HT1080 (cell line): ENCODE measurements at places on chromosomes 7 and 10.
A peak's percentile ranks its signal among the peaks of the same experiment; 100 is the strongest.

DNA sequence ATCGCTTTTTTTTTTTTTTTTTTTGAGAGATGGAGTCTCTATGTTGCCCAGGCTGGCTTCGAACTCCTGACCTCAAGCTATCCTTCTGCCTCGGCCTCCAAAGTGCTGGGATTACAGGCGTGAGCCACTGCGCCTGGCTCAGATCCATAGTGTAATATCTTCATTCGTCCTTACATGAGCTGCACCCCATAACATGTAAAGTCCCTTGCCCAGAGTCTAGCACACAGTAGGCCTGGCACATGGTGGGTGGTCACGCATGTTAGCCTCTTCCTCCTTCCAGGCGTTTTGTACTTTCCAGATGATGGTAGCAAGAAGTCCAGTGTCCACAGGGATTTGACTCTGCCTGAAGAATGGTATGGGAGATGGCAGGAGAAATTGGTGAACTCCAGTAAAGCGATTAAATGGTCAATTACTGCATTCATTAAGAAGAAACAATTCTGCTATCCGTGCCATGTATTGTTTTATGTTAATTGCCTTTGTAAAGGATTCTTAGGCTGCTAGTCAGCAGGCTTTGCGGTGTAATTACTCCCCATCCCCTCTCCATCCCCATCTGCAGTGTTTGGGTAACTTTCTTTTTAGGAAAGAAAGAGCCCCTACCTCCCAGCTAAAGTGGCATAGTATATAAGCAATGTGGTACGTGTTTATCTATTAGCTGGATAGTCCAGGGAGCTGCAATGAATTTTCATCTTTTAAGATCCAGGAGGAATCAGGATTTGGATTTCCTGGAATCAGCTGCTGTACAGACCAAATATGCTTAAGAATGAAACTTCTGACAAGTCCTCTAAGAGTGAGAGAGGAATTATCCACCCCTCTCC lies 1.2 kb downstream of the TPST1 start:
- DNase-seq = no peak

- DNase-seq = no peak
Measured at GRCh38 chr10:131165092-131165491, 146.4 kb downstream of the TCERG1L start.

- DNase-seq = no peak
Measured at GRCh38 chr7:19269301-19269700, 124.1 kb upstream of the FERD3L start.

DNA sequence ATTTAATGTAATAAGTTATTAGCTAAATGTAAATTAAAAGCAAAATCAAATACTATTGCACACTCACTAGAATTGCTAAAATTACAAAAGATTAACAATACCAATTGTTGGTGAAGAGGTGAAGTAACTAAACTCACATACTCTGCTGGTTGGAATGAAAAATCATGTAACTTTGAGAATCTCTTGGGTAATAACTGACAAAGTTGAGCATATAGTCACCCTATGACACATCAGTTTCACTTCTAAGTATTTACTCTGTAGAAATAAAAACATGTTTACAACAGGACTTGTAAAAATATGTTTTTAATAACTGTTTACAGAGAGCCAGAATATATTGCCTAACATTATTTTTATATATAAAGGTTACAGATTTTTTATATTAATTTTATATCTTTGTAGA lies 33.6 kb downstream of the CNTNAP2 start:
- peak; percentile 21 for DNase-seq

- DNase-seq = no peak
Measured at GRCh38 chr10:109778993-109779392, 144.3 kb downstream of the XPNPEP1 start.

DNA sequence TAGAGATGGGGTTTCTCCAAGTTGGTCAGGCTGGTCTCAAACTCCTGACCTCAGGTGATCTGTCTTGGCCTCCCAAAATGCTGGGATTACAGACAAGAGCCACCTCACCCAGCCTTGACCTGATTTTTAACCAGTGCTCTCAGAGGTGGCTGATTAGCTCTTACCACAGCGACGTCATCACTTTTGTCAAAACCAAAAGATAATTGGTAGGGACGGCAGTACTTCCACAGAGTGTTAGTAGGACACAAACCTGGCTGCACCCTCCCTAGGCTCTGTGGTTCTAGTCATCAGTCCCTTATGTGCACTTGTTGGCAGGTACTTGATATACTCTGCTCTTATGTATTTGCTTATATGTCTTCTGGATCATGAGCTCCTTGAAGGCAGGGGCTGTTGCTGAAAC lies 74.0 kb downstream of the GPR141 start:
- DNase-seq = no peak

DNA sequence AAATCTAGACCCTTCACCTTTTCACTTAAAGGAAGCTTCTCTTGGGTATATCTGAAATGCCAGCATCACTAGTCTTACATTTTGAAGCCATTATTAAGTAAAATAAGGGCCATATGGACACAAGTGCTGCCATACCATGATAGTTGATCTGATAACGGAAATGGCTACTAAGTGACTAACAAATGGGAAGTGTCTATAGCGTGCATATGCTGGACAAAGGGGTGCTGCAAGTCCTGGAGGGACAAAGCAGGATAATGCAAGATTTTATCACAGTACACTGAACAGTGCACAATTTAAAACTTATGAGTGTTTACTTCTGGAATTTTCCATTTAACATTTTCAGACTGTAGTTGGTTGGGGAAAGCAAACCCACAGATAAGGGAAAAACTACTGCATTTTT lies 117.9 kb downstream of the ELMO1 start:
- no peak for DNase-seq

DNA sequence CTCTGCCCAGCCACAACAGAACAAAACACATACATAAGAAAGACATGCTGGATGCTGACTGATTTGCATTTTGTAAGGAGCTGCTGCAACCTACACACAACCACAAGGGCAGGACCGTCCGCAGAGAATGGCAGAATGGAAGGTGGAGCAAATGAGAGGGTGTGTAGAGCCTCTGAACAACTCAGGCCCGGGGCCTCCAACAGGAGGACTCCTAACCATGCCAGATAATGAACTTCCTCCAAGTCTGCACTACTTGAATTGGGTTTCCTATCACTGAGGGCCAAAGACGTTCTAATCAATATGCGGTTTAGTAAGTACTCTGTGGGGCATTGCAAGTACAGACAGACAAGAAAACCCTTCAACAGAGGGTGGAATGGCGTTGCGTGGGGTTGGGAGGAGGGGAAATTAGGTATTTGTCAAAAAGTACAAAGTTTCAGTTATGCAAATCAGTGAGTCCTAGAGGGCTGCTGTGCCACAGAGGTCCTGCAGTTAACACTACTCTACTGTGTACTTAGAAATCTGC lies 14.6 kb downstream of the VOPP1 start:
- no peak for DNase-seq

DNA sequence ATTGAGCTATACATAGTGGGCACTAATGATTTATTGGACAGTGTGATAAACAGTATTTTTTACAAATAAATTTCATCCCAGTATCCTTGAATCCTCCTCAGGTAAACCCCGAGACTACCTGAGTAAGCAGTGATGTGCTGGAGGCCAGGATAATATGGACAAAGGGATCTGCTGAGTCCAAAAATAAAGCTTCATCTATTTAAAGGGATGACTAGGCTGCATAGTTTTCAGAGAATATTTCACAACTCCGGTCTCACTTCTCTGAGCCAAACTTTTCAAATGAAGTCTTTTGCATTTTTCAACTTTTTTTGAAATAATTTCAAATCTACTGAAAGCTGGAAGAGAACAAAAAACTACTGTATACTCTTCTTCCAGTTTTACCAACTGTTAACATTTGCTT lies 2.5 kb downstream of the ACTR3B start:
- no peak for DNase-seq

DNA sequence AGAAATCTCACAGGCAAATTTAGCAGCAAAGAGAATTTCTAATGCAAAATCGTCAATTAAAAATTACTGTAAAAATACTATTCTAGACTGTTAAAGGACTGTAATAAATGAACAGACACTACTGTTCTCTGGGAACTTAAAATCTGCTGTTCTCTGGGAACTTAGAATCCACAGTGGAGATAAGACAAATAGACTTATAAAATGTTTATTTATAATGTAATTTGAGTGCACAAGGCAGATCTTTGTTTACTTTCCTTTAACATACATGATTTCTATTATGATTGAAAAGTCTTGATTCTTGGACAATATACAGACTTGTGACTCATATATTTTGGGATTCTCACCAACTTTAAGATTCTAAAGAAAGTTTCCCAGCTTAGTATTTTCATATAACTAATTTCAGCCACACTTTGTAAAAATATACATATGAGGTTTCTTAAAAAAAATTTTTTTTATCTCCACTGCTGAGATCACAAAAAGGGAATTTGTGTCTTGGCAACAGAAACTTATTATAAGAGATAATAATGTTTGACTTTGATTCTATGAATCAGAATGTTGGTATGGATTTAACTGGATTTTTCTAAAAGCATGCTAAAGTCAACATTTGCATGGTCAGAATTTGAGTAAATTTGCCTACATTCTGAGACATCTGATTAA lies 166.3 kb upstream of the RHOBTB1 start:
- DNase-seq = no peak

GRCh38 chr7:146479040-146479439 lies 362.4 kb downstream of the CNTNAP2 start:
- peak; percentile 24 for DNase-seq

GRCh38 chr7:19102884-19103283 lies 14.6 kb downstream of the TWIST1 start:
- DNase-seq = no peak

- DNase-seq = no peak
Measured at GRCh38 chr7:106203473-106203872, 81.3 kb downstream of the NAMPT start.

DNA sequence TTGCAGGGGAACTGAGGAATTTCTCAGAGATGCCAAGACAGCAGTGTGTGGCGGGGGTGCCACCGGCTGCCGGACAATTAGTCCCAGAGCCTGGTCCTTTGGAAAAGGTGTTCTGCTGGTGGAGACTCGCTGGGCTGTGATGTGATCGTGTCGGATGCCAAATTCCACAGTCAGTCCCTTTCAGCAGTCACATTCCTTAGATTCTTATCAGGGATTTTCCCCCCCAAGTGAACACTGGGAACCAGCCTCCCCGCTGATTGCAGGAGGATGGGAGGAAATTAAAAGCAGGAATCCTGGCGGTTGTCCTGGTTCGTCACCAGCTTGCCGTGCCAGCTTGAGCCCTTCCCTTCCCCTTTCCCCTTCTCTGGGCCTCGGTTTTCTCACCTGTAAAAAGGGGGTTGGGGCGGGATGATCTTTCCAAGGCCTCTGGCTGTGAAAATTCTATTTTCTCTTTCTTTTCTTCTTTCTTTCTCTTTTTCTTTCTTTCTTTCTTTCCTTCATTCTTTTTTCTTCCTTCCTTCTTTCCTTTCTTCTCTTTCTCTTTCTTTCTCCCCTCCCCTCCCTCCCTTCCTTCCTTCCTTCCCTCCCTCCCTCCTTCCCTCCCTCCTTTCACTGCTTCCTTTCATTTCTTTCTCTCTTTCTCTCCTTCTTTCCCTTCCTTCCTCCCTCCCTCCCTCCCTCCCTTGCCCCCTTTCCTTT lies 39.6 kb downstream of the COL26A1 start:
- DNase-seq = peak; percentile 47

DNA sequence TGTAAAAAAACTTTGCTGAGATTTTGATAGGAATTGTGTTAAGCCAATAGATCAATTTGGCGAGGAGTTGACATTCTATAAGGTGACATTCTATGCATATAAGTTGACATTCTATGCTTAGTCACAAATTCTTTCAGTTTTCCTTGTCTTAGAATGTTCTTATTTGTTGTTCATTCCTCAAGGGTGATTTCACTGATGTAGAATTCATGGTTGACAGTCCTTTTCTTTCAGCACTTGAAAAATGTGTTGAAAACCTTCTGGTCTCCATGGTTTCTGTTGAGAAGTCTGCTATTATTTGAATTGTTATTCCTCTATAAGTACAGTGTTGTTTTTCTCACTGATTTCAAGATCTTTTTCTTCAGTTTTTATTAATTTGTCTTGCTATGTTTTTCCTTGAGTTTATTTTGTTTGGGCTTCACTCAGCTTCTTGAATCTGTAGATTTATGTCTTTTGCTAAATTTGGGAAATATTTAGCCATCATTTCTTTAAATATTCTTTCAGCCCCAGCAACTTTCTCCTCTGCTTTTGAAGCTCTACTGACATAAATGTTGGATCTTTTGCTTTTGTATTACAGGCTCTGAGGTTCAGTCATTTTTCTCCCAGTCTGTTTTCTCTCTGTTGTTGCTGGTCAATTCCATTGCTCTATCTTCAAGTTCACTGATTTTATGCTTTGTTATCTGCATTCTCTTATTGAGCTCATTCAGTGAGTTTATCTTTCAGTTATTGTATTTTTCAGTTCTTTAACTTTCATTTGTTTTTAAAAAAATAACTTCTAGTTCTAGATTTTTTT lies 154.9 kb downstream of the SDK1 start:
- DNase-seq = peak; percentile 18

DNA sequence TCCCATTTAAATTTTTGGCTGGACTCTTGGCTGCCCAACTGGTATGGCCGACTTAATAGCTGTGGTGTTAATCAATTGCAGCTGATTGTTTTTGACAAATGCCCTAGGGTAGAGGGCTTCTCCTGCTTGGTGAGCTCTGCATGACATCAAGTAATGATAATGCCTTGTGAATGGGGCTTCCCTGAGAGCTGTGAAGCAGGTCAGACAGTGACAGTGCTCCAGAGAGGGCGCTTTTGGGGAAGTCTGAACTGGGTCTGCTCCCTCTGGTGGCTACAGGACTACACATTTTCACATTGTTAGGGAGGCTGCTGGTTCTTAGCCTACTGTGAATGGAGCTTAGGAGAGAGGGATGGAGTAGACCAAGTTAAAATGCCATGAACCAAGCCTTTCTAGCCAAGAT lies 98.8 kb downstream of the SDK1 start:
- peak; percentile 47 for DNase-seq

DNA sequence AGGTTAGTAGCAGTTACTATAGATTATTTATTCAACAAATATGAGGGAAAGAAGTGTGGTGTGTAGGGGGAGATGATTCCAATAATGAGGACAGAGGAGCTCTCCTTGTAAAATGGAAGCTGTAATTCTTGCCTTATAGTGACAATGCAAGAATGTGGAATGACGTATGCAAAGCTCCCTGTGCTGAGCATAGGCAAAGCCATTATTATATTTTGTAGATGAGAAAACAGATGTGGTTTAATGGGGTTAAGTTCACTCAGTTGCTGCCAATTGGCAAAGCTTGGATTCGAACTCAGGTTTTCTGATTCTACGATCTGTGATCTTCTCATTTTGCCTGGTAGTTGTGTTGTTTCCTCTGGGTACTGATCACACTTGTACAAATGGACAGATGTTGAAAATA lies 153.3 kb downstream of the LSMEM1 start:
- DNase-seq = no peak

- no peak for DNase-seq
Measured at GRCh38 chr10:22370320-22370719, 25.0 kb downstream of the SPAG6 start.

- DNase-seq = no peak
Measured at GRCh38 chr10:132699411-132700155, 86.4 kb downstream of the NKX6-2 start.

- peak; percentile 20 for DNase-seq
Measured at GRCh38 chr7:73521636-73522104, 423 bp downstream of the BAZ1B start.

- no peak for DNase-seq
Measured at GRCh38 chr10:93844979-93845626, 48.7 kb upstream of the SLC35G1 start.
